Pulmonary artery endothelial cell (primary cell): ENCODE measurements at places on chromosomes 4 and X.
A peak's percentile ranks its signal among the peaks of the same experiment; 100 is the strongest.

- DNase-seq = peak; percentile 68
Observed at GRCh38 chr4:10006231-10006600, 15.1 kb downstream of the SLC2A9 start.

DNA sequence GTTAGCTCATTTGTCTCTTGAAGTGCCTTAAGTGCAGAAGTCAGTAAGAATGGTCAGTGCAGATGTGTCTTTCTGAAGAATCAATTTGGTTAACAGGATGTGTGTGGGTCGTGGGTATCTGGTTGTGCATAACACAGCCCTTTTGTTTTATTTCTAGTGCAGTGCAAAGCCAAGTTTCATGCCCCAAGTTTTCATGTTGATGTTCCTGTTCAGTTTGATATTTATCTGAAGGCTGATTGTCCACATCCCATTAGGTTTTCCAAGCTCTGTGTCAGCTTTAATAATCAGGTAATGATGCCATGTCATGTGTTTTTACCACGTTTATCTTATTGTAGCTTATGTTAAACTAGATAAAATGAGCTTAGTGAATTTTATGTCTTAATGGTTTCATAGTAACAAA lies 27.4 kb downstream of the TRAPPC11 start:
- no peak for DNase-seq

DNA sequence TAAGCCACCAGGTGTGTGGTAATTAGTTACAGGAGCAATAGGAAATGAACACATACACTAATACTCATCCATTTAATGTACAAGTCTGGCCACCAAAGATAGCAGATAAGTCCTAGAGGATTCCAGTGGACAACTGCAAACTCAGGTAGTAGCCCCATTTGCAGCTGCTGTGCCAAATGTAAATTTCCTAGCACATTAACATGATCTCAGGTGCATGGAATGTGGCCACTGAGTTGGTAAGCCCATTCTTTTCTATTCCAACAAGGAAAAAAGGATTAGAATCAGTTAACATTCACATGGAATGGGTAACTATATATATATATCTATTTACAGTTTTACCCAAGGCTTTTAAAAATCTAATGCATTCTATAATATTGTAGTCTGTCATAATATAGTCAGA lies 23.3 kb upstream of the FRAS1 start:
- DNase-seq = no peak

GRCh38 chr4:21811565-21811964 lies 137.0 kb downstream of the KCNIP4 start:
- DNase-seq = peak; percentile 11

GRCh38 chr4:136742333-136742732 lies 790.0 kb downstream of the PCDH18 start:
- DNase-seq = no peak

GRCh38 chr4:45569619-45570018 lies 554.2 kb downstream of the GABRG1 start:
- no peak for DNase-seq

DNA sequence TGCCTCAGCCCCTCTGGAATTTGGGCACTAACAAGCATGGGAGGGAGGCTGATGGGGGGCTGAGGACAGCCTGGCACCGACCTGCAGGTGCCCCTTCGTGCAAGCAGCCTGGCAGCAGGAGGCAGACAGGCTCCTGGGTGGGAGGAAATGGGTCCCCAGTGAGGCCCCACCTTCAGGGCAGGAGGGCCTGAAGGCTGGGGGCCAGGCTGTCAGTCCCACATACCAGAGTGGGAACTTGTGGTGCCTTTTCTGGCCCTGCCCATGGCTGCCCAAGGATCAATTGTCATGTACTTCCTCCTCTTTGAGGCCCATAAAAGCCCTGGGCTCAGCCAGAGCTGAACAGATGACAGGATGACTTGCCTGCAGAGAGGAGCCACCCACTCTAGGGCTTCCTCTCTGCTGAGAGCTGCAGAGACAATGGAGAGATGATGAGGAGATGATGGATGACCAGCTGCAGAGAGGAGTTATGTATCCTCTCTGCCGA lies 141.0 kb downstream of the PDHA2 start:
- DNase-seq = no peak

DNA sequence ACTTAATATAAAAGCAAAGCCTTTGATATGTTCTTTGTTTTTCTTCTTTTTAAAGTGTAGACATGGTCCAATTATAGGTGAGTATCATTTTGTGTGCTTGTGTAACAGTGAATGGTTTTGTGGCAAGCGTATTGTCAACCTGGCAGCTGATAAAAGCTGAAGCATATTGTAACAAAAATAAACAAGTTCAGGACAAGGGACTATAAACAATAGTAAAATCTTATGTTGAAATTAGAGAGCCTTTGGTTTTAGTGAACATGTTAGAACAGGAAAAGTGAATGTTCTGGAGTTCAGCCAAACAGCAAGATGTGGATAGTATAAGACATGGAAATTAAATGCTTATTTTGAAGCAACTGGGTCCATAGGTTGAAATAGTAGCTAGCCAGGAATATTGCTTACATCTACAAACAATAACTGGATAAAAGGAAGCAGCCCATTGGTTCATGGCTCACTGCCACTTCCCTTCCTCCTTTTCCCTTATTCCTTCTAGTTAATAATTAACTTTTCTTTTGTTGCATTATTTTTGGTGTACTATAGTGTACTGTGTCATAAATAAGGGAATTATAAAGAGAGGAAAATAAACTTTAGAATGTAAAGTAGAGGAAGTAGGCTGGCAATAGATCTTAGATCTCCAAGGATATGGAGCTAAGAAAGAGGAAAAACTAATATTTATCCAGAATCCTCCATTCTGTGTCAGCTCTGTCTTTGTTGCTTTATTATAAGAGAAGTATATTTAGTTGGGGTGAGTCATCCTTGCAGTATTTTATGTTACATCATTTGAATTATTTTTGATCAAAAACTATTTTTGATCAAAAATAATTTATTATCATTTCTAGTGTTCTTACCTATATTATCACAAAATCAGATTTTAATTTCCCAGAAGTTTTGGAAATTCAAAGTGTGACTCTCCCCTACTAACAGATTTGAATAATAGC lies 65.6 kb downstream of the MRPL1 start:
- peak; percentile 54 for DNase-seq

- no peak for DNase-seq
Observed at GRCh38 chr4:166501941-166502382, 628.9 kb downstream of the TLL1 start.

GRCh38 chr4:138164208-138164607 lies 77.9 kb downstream of the SLC7A11 start:
- DNase-seq = no peak

DNA sequence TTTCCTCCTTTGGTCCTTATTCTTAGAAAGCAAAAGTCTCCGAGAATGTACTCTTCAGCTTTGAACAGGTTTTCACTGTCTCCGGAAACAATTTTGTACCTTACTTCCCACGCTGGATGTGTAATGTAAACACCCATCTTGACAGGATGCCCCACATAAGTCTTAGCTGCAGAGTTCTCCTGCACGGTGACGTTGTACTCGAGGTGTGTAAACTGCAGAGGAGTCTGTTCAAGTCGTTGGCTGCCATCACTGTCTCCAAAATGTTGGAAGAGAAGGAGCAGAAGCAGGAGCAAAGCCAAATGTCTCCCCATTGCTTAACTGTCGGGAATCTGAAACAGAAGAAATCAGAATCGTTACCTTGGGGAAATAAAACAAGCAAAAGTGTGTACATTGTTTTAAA lies 14.1 kb downstream of the FAT1 start:
- DNase-seq = no peak

GRCh38 chr4:55854129-55854528 lies 681 bp downstream of the EXOC1 start:
- no peak for DNase-seq

GRCh38 chr4:167688660-167689142 lies 403.6 kb upstream of the ANXA10 start:
- DNase-seq = no peak

- DNase-seq = no peak
Observed at GRCh38 chr4:99013884-99014523, 18.5 kb downstream of the METAP1 start.

DNA sequence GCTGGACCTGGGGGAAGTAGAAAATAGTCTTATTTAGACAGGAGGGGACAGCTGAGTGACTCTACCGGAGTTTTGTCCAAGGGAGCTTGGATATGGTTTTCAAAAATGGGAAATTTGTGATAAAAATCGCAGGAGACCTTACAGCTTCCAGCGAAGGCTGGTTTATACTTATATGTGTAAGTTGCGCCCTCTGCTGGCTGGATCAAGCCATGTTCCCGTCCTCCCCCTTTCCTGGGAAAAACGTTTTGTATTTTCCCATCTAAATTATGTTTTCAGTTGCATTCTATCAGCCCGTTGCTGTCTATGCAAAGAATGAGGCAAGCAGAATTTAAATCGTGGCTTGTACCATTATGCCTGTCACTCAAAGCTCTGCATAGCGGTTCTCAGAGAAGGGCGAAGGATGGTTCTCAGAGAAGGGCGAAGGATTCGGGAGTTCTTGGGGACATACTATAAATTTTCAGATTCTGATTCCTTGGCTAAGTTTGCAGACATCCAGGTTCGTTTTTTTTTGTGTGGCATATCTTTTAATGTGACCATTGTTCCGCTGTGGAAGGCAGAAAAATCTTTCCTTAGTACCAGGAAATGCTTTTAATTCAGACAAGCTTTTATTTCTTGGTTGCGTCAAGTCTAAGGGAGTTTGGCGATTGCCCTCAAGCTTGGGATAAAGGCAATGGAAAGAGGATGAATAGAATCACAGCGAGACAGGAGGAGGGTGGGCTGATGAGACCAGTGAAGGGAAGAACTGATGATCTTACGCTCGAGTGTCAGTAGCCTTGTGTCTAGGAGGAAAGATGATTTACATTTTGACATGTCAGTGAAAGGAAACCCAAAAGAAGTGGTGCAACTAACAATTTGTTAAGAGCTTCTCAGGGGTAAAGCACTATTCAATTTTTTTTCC lies 128.5 kb upstream of the ARX start:
- peak; percentile 4 for DNase-seq

DNA sequence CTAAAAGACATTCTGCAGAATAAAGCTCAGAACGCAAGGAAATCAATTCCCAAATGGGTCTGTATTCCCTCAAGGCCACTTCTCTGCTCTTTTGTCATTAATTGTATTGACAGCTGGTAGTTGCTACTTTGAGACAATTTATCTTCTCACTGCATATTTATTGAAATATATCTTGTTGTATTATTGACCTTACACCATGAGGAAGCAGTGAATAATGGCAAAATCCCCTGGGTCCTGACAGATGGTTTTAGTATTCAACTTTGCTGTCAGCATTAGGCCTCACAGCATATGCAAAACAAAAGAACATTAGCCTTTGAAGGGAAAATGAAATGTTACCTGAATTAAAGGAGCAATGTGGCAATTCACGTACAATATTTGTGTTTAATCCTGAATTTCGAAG lies 406.1 kb upstream of the TRAM1L1 start:
- DNase-seq = no peak

DNA sequence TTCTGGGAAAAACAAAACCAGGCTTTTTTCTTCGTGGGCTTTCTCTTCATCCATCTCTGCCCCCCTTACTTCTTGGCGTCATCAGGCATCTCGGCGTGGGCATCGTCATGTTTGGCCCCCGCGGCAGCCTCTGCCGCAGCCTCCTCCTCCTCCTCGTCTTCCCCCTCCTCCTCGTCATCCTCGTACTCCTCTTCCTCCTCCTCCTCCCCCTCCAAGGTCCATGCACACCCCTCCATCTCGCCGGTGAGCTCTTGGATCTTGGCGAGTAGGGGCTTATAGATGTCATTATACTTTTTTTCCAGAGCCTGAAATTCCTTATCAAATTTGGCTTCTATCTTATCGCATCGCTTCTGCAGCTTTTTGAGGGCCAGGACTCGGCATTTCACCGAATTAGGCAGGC lies 488 bp downstream of the NAP1L5 start:
- DNase-seq = no peak
